ENCODE measurements at places on chromosomes 2 and 18.

DNA sequence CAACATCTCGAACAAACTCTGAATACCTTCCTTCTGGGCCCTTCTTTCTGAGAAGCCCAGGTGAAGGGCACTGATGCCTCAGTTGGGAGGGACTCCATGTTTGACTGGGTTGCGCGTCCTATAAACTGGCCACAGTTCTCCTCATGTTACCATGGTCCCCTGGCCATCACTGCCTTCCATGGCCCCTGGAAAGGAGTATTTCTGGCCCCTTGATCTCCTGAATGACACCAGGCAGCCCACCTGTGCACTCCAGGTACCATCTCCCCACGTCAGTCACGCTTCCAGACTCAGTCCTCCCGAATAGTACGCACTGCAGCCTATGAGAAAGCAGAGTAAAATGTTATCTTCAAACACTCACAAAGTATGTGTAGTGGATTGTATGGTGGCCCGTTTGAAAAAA is 73.9 kb downstream of the ACKR3 start:
- no peak for DNase-seq

GRCh38 chr2:44770221-44771195 is 171.0 kb upstream of the SIX3 start:
- DNase-seq, result no peak

- no peak for DNase-seq
Measured at GRCh38 chr2:40357667-40358066, 94.2 kb downstream of the SLC8A1 start.

GRCh38 chr2:98729652-98730051 is 1.3 kb downstream of the MGAT4A start:
- DNase-seq, result no peak

GRCh38 chr2:15359716-15360531 is 201.2 kb downstream of the NBAS start:
- no peak for DNase-seq

- DNase-seq, result no peak
Measured at GRCh38 chr2:195368249-195369217, 288.5 kb upstream of the SLC39A10 start.

- DNase-seq, result no peak
Measured at GRCh38 chr2:151855111-151855510, 26.9 kb upstream of the ARL5A start.

DNA sequence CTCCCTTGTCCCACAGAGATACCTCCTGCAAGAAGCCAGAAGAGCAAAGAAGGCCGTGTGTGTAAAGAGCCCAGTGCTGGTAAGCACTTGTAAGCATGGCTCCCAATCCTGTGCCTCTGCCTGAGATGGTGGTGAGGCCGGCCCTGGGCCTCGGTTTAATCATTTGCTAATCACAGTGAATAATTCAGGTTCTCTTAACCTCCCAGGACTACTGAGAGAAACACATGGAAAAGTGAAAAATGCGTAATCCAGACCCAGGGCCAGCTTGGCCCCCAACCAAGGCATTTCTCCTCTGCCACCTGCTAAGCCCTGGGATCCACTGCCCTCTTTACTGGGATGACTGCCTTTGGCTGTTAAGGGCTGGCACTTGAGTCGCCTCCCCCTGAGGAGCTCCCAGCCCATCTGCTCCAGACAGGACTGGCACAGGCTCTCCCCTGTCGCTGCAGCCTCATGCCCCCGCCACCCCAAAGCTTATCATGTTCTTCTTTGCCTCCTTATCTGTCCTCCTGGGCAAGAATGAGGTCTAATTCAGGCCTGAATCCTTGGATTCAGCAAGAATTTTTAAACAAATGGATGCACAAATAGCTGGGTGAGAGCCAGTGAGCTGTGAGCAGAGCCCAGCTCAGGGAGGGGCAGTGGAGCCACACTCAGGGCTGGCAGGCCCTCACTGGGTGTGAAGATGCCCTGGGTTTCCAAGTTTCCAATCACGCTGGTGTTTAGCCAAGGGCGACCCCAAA is 193.9 kb upstream of the HS6ST1 start:
- no peak for DNase-seq

GRCh38 chr2:229575569-229576315 is 138.6 kb downstream of the DNER start:
- DNase-seq, result no peak

DNA sequence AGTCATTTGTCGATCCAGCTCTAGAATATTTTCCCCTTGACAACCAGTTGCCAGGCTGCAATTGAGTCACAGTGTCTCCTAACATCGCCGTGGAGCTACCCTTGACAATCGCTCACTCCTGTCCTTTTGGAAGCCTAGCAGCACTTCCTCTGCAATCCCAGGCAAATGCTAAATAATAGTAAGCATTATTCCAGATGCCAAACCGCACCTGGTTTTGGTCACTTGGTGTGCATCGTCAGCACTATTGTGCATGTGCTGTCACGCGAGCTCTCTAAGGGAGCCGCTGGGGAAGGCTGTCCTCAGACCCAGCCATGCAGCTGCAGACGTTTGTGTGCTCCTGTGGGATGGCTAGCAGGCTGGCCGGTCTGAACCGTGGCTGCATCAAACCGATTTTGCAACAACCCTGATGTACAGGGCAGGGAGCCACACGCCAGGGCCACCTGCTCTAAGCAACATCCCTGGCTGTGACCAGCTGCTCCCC is 549.5 kb upstream of the ID2 start:
- DNase-seq, result no peak

- no peak for DNase-seq
Measured at GRCh38 chr2:205965707-205966106, 120.3 kb downstream of the INO80D start.

DNA sequence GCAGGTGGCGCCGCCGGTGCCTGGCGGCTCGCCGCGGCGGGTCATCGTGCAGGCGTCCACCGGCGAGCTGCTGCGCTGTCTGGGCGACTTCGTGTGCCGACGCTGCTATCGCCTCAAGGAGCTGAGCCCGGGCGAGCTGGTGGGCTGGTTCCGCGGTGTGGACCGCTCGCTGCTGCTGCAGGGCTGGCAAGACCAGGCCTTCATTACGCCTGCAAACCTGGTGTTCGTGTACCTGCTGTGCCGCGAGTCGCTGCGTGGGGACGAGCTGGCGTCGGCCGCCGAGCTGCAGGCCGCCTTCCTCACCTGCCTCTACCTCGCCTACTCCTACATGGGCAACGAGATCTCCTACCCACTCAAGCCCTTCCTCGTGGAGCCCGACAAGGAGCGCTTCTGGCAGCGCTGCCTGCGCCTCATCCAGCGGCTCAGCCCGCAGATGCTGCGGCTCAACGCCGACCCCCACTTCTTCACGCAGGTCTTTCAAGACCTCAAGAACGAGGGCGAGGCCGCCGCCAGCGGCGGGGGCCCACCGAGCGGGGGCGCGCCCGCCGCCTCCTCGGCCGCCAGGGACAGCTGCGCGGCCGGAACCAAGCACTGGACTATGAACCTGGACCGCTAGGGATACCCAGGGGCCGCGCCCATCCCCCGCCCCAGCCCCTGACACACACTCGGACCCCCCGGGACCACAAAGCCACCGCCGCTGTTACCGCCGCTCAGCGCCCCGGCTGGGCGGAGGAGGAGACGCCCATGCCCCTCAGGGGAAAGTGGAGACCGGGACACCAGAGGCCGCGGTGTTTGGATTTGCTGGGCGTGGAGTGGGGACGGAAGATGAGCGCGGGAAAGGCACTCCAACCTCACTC is 1.1 kb downstream of the CDK5R2 start:
- no peak for DNase-seq

DNA sequence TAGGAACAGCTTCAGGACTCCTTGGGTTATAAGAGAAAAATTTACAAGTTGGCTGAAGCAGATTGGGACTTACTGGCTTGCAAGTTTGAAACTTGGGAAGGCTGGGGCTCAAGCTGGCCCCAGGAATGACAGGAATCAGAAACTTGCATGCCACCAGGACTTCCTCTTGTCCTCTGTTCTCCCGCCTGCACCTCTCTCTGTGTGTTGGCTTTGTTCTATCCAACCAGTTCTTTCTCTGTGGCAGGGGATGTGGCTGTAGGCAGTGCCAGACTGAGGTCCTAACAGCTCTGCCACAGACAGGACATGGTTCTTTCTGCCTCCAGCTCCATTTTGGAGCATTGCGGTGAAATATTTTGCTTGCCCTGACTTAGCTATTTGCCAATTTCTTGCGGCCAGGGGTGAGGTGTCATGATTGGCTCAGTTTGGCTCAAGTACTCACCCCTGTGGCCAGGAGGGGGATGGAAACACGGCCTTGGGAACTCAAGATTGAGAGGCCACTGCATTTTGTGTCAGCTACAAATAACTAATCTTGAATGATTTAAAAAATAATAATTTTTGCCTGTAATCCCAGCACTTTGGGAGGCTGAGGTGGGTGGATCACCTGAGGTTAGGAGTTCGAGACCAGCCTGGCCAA is 48.9 kb downstream of the MEP1B start:
- no peak for DNase-seq

DNA sequence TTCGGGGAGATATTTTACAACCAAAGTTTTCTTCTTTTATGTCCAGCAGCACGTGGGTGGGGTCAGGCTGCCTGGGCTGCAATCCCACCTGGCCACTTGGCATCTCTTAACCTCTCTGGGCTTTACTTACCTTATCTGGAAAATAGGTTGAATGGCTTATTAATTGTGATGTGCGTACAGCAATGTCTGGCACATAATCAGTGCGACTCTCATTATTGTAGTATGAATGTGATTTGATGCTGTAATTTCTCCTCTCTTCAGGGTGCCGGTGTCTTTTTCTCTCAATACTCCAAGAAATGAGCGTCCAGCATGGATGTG is 2.0 kb upstream of the ZAP70 start:
- DNase-seq, result no peak

- DNase-seq, result no peak
Measured at GRCh38 chr18:61080954-61081528, 252.2 kb upstream of the CDH20 start.

DNA sequence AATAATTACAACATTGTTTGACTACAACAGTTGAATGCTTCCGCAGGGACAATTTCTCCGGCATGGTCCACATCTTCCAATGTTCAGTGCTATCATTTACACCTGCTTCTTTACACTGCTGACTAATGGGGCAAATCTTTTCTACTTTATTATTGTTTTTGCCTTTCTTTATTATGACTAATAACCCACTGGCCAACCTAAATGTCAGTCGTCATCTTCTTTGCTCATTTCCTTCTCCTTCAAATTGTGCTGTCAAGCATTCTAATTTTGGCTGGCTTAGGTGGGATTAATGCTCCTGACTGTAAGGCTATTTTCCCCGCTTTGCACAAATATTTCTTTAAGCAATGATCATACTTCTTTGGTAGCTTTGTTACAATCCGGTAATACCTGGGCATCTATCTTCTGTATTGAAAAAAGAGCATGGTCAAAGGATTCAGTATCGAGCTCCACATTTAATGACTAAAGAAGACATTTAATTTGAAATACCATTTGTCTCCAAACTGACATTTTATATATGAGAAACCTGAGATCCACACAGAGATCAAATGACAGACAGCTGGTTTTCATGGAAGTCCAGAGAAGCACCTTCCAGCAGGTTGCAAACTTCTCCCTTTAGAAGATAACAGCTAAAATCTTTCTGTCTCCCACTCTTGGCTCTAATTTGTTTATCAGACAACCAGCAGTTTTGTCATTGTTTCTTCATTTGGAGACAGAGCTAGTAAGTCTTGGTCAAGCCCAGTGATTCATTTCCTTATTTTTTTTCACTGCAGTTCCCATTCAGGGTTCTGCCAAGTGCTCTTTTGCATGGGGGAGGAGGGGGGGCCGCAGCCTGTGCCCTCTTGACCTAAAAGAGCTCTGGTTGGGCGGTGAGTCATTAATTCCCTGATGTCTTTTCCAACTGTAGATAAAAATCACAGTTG is 132.9 kb downstream of the SOCS6 start:
- no peak for DNase-seq

- no peak for DNase-seq
Measured at GRCh38 chr18:7273301-7273921, 42.5 kb downstream of the LRRC30 start.

GRCh38 chr2:197885587-197885986 is 81.2 kb downstream of the PLCL1 start:
- DNase-seq, result no peak

Data from T-helper 2 cell treated with Interferon-gamma antibody and Interleukin-4, amounts not matched to agents 5 μg/mL and 100 μg/mL, for 36 hours (primary cell).